ENCODE measurements at places on chromosomes 6 and 20.

DNA sequence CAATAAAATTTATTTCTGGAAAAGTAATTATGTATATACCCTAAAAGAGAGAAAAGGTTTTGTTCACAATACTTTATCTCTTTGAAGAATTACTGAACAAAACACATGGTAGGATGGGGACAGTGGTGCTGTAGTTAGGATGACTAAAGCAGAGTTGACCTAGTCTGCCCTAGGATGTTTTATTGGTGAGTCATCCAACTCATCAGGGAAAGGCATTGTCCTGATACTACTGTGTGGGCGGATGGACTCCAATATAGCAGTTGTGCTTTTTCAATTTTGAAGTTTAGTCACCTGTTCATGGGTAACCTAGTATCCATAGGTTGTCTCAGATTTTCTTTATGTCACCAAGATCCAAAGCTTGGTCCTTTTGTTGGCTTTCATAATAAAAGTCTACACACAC is 53.3 kb upstream of the EYS start:
- DNase-seq, result no peak

DNA sequence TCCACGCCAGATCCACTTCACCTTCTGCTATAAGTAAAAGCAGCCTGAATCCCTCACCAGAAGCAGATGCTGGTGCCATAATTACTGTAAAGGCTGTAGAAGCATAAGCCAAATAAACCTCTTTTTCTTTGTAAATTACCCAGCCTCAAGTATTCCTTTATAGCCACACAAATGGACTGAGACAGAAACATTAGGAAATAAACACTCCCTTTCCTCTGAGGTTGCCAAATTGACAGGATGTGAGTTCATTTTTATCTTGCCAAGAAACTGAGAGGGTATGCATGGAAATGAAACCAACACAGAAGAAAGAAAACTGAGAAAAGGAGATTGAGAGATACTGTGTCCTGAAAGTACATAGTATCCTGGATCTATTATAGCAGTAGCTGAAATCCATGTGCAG is 481.2 kb downstream of the HAO1 start:
- DNase-seq, result no peak

DNA sequence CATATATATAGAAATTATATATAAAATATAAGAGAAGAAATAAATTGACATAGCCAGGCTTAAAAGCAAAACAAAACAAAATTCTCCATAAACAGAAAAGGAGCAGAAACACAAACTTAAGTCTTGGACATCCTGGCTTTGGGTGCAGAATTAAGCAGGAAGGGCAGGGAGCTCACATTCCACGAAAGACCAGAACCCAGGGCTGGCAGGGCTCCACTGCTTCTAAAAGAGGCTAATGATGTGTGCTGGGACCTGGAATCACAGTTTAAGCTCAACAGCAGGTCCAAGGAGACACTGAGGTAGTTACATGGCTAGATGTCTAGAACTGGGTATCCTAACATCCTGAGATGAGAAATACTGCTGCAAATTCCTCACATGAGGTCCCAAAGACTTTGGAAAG is 210.3 kb downstream of the WDR27 start:
- no peak for DNase-seq

- no peak for DNase-seq
These were observed 90.7 kb downstream of the KHDC1L start for GRCh38 chr6:73134588-73134987.

- no peak for DNase-seq
These were observed 208.4 kb downstream of the PREX1 start for GRCh38 chr20:48619126-48620101.

DNA sequence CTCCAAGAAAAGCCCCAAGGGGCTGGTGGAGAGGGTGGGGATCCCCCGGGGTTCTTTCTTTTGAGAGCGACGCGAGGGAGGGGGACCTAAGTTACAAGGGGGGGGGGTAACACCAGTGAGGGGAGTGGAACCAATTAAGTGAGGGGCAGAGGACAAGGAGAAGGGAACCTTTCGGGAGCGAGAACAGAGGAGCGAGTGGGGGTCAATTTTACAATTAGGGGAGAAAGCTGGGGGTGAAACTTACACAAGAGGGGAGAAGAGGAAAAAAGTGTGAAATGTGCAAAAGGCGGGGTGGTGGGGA is 548 bp downstream of the SALL4 start:
- no peak for DNase-seq

GRCh38 chr6:87669051-87669450 is 33.0 kb downstream of the AKIRIN2 start:
- no peak for DNase-seq

DNA sequence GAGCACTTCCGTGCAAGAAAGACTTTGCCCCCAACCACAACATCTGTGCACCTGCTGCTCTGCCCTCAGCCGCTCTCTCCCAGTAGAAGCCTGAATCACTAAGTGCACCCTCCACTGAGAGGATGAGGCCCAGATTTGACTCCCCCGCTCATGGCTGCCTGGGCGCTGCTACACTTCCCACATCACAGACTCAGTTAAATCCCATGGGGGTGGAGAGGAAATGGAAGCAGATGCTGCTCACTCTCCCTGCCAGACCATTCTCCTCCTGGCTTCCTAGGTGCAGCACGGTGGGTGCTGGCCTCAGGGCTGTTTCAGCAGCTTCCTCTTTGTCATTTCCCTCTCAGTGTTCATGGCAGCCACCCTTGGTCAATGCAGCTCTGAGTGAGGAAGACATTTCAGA is 4.8 kb downstream of the CST5 start:
- no peak for DNase-seq

- DNase-seq, result no peak
These were observed 287.6 kb downstream of the PHF3 start for GRCh38 chr6:63923139-63923739.

DNA sequence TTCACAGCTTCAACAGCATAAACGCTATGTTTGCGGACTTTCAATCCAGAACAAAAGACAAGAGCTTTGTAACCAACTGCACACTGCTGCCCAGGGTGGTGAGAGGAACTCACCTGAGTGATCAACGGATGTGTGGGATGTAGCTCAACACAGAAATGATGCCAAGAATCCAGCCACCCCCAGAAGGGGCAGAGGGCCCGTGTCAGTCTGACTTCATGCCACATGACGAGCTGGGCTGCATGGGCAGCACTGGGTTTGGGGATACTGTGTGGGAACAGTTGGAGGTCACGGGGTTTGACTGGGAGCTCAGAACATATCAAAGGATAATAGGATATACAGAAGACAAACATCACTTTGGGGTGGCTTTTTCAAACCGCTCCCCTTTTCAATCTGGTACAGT is 79.4 kb upstream of the TRAF3IP2 start:
- DNase-seq, result no peak

- DNase-seq, result no peak
These were observed 31.6 kb upstream of the SLC32A1 start for GRCh38 chr20:38692436-38693411.

DNA sequence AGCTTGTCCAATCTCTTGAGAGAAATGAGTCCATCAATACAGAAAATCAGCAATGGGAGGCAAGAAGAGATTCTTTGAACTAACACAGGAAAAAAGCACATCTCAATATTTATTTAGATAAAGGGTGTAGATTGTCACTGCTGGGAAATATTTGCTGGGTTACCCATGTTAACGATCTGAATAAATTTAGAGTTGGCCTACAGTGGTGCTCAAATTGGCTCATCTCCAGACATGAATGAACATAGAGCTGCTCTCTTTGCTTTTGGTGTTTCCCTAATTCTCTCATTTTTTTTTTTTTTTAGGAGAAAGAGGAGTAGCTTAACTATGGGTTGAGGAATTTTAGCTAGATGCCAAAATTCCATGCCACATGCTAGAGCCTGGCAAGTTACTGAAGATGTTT is 471.2 kb downstream of the PKHD1 start:
- no peak for DNase-seq

GRCh38 chr20:51424270-51425117 is 118.0 kb downstream of the NFATC2 start:
- no peak for DNase-seq

DNA sequence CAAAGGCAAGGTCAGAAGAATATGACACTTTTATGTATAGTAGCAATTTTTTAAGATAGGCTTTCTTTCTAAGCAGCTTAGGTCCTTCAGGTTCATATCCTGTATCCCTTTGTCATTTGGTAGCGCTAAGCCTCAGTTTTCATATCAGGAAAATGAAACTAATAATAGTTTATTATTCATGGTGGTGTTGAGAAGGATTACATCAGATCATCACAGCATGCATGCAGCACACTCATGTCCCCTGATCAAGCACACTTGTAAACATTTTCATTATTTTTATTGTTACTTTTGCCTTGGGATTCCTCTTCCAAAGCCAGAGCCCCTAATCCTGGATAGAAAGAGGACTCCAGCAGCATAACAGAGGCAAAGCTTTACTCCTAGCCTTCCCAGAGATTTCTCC is 70.2 kb upstream of the ADGRF1 start:
- DNase-seq, result no peak

DNA sequence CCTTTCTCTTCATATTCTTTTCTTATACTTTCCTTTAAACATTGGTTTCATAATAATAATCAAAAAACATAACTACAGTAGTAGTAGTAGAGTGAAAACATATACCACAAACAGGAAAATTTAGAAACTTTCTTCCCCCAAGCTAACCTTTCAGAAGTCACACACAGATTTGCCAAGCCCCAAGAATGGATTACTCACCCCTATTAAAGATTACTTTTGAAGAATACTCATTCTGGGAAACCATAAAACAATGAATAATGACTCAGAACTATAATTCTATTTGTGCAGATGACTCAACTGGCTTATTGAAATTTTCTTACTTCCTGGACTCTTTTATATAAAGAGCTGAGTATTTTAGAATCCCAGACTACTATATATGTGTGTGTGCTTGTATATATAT is 119.4 kb upstream of the GJE1 start:
- no peak for DNase-seq

Measured in CD4-positive, alpha-beta T cell treated with Interleukin-6 at 100 ng/mL for 8 hours (primary cell).